ENCODE measurements at places on chromosomes 7 and 10. TPM values are rescaled to one million over a fixed set of nuclear protein-coding genes. Genes with fewer than 3 reads are reported as not detected.

CRTAC1 gene
- 0.72 TPM for total RNA-seq

SEMA3A gene
- 1.7 TPM for total RNA-seq

CNTNAP2 gene
- total RNA-seq = not detected

CCZ1B gene
- 79.7 TPM for total RNA-seq

MYOZ1 gene
- not detected for total RNA-seq

FAM25C gene
- not detected for total RNA-seq

NAMPT gene
- total RNA-seq = 133 TPM

KIAA1549 gene
- total RNA-seq = 12.4 TPM

ADO gene
- 14.5 TPM for total RNA-seq

ZNF503 gene
- total RNA-seq = 2.7 TPM

PON1 gene
- total RNA-seq = not detected

FGF8 gene
- total RNA-seq = 0.39 TPM

STAG3 gene
- total RNA-seq = 0.55 TPM

FZD1 gene
- 3.2 TPM for total RNA-seq

USP54 gene
- total RNA-seq = 14.2 TPM

TPK1 gene
- 9.3 TPM for total RNA-seq

LIPF gene
- not detected for total RNA-seq

SPDYE1 gene
- total RNA-seq = not detected

PLCE1 gene
- total RNA-seq = 0.04 TPM

TAC1 gene
- not detected for total RNA-seq

GIMAP5 gene
- 0.85 TPM for total RNA-seq

ERVW-1 gene
- not detected for total RNA-seq

BMPR1A gene
- not detected for total RNA-seq

LRRD1 gene
- total RNA-seq = not detected

NEUROD6 gene
- total RNA-seq = not detected

GIMAP6 gene
- 87.8 TPM for total RNA-seq
